Naive thymus-derived CD8-positive, alpha-beta T cell (primary cell): ENCODE measurements at places on chromosomes 2 and 18. TPM values are rescaled to one million over a fixed set of nuclear protein-coding genes. Genes with fewer than 3 reads are reported as not detected.

DNA sequence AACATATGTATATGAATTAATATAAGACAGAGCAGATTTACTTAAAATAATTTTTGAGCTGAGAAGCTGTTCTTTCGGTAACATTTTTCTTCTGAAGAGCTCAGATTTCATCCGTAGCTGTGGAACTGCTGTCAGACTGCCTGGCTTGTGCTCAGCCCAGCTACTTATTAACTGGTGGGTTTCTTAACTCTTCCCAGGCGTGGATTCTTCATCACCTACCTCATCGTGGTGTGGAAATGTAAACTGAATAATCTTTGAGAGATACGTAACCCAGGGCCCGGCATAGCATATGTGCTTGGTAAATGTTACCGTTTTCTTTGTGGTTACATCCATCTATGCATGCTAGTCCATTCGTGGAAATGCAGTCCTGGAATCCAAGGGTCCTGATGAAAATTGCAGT is 145.0 kb downstream of the MCFD2 start:
- no peak for DNase-seq

- DNase-seq: no peak
Observed at GRCh38 chr2:170563401-170563800, 151.7 kb upstream of the SP5 start.

DNA sequence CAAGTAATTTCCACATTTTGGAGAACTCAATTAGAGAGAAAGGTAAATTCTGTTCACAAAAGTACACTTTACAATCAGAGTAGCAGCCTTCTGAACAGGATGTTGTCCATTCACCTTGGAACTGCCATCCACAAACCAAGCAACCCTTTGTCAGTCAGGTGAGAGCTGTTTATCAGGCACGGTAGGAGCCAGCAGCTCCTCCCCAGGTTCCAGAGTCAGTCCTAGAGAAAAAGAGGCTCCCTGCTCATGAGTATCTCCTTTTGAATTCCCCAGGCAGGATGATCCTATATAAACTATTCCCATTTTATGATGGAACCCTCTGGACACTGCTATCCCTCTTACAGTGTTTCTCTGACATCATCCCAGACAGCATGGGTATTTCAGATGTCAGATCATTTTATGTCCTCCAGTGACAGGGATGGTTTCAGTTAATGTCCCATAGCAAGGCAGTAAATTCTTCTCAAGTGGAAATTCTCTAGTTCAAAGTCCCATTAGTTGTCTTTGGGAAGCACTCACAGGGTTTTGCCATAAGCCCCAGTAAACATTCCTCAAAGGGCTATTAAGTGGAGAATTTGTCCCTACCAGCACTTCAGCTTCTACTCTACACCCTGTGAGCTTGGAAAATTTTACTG is 34.5 kb upstream of the CSRNP3 start:
- no peak for DNase-seq

DNA sequence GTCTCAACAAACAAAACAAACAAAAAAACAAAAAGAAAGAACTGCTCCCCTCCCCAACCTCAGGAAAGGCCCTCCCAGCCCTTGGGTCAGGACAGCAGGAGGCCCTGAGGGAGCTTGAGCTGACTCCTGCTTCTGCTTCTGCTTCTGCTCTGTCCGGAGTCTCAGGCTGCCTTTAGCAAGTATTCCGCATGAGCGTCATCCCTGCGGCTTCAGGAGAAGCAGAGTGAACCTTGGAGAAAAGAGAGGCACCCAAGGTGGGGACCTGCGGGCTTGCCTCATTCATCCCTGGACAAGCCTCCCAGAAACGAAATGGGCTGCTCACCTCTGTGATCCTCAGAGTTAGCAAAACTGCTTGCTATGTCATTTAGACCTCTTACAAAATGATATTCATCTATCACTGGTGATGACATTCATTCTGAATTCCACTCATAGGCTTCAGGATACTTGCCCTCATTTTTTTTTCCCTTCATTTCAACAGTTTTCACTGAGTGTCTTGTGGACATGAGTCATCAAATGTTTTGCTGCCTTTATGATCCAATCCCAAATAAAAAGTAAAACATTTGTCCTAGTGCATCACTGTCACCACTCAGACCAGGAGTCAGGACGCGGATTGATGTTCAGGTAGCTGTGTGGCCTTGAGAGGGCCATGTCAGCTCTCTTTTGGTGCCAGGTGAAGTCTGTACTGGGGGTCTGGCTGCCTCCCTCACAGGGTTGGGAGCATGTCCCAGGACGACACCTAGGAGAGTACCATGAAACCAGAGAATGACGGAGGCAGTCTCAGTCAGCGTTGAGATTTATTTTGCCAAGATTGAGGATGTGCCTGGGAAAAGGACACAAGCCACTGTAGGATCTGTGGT is 51.7 kb downstream of the IMPA2 start:
- DNase-seq: no peak

DNA sequence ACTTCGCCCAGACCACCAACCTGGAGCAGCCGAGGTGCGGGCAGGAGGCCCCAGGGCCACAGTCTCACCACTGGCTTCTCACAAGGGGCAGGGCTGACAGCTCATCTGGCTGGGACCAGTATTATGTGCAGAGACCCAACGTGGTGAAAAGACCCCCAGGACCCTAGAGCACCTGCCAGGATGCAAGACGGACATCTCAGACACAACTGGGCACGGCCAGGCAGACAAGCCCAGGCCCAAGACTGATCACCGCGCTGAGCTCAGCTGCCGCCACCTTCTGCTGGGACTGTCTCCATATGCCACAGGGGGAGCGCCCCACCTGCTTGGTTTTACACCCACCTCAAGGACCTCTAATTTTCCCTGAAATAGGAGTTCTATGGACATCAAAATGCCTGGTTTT is 23.2 kb downstream of the HDAC4 start:
- no peak for DNase-seq

DNA sequence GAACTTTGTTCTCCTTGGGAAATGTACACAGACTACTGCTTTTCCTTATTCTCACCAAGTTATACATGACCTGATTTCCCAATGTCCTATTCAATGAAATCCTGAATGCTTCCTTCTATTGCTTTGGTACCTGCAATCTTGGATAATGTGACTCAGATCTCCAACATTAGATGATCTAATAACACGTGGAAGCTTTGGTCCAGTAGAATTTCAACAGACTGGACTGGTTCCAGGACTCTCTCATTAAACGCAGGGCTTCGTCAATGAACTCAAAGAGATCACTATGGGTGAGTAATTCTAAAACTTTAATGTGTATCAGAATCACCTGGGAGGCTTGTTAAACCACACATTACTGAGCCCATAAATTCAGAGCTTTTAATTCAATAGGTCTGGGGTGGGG is 413.6 kb upstream of the KCNH7 start:
- DNase-seq: no peak

DNA sequence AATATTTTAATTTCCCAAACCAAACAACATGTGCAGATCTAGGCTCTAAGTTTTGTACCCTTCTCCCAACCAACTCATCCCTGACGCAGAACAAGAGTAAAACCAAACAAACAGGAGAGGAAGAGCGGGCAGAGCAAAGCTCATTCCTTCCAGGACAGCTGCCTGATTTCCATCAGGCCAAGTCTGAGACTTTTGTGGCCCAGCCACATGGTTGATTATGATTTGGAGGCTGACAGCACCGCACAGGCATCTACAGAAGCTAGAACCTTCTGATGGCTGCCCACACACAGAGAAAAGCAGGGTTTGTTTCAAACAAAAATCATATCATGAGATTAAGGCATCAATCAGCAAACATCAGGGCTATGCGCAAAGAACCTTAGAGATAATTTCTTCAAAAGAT is 262.6 kb downstream of the TNS1 start:
- no peak for DNase-seq

GRCh38 chr18:43879415-43879814 is 602.1 kb upstream of the SYT4 start:
- no peak for DNase-seq

- no peak for DNase-seq
Observed at GRCh38 chr2:105848367-105848766, 103.7 kb downstream of the NCK2 start.

DNA sequence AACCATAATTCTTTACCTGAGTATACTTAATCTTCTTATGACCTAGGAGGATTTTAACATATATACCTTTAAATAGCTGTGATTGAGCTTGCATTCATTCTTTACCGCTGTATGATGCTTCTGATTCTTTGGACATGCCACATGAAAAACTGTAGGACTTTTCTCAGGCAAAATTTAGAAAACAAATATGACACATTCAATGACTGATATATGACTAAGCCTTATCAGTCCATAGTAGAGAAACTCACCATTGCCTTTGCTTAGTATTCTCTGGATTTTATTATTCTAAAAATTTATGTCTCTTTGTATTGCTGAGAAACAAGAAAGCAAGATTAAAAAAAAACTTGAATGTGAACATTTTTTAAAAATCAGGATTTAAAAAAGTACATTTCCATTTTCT is 3.7 kb downstream of the FAM171B start:
- no peak for DNase-seq

DNA sequence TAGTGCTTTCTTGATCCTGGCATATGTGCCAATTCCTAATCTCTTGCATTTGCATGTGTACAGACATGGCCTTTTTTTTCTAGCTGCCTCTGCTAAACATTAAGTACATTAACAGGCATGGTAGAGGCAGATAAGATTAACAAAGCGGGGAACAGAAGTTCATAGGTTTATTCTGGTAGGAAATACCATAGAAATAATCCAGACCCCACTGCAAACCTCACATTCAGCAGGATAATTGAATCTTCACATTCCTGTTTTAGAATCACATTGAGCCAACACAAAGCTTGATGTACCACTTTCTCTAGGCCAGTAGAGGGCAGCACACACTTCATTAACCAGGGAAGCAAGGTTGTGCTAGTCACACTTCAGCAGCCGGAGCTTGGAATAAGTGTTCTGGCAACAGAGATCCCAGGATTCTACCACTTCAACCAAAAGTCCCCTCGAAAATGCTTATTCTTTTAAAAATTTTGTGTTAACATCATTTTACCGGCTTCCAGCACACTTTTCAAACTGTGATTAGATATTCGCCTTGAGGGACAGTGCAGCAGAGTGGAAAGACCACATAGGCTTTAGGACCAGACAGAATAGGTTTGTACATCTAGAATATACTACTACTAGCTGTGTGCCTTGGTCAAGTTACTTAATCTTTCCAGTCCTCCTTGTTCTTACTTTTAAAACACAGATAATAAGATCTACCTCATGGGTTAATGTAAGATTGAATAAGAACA is 420.2 kb upstream of the CHST9 start:
- no peak for DNase-seq

GRCh38 chr2:4653991-4654390 is 950.6 kb downstream of the DCDC2C start:
- DNase-seq: no peak

GRCh38 chr18:63890237-63890949 is 2.9 kb downstream of the SERPINB2 start:
- DNase-seq: no peak

DNA sequence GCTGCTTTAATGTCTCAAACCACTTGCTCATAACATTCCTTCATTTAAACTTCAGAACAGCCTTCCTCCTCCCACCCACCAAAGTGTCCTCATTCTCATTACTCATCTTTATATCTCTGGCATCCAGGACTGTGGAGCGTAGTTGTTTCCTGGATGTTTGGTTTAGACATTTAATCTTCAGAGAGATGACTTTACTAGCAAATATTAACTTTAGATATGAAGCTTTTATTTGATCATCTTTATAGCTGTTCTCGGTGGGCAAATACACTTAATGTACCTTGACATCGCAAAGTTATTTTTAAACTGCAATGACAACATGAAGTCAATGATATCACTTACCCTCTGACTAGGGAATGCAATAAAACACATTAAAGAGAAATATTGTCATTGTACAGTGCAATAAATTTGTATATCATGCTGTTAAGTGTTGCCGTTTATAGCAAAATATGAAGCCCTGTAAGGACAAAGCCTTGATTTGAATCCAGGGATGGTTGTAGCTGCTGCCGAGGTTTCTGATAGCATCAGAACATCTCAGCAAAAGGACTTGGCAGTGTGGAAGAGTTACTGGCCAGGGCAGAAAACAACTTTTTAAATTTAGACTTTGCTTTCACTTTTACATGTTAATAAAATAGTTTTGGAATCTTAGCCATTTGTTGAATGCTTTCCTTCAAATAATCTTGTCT is 4.6 kb upstream of the LAMA3 start:
- DNase-seq: no peak

DNA sequence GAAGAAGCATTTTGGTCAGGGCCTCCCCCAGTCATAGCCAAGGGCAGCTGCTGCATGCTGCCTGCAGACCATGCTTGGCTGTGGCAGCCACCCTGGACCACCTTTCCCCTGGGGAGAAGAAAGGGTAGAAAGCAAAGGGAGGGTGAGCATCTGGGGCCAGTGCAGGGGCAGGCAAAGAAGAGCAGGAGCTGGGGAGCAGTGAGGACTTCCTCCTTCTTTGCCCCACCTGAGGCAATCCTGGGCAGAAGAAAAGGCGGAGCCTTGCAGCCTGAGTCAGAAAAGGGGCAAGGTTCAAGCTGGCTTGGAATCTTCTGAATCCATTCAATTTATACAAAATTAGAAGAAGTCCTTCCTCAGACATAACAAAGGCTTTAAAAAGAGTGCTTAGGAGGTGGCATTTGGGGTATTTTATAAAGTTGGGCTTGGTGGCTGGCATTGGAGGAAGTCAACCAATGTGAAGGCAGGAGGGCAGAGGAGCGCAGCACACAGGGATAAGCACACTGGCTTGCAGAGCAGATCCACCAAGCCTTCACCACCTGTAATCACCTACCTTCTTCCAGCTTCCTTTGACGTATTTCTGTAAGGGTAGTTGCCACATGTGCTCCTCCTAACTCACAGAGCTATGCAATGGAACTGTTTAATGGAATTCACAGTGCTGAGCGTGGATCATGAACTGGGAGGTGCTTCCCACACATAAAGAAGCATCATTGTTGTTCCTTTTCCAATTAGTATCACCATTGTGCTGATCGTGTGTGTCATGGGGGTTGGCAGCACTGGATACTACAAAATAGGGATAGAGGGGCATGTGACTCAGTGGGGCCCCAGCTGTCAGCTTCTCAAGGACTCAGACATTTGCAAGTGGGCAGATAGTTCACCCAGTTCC is 154.4 kb upstream of the EPAS1 start:
- no peak for DNase-seq

- no peak for DNase-seq
Observed at GRCh38 chr2:241774419-241775222, 2.0 kb upstream of the GAL3ST2 start.

- no peak for DNase-seq
Observed at GRCh38 chr2:162521871-162522650, 178.1 kb downstream of the GCA start.

- no peak for DNase-seq
Observed at GRCh38 chr2:205685314-205686055, 3.2 kb downstream of the NRP2 start.

DNA sequence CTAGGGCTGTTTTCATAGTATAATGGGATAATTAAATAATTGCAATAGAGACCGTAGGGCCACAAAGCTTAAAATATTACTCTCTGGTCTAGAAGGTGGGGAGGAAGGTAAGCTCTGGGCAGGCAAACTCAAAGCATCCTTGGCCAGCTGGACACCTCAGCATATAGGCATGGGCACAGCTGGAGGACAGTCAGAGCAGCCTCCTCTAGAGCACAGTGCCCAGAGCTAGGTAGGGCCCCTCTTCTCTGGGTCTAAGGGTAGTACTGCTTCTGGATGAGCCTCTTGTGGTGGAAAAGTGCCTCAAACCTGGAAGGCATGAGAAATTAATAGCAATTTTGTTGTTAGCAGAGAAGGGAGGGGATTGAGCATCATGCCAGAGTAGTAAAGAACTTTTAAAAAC is 291.3 kb upstream of the FBXO11 start:
- no peak for DNase-seq

ALLC gene
- total RNA-seq: not detected

MYOM1 gene
- total RNA-seq: 5.5 TPM

NFATC1 gene
- 50.2 TPM for total RNA-seq

NETO1 gene
- 1.7 TPM for total RNA-seq
